ENCODE measurements at places on chromosomes 4 and X.

DNA sequence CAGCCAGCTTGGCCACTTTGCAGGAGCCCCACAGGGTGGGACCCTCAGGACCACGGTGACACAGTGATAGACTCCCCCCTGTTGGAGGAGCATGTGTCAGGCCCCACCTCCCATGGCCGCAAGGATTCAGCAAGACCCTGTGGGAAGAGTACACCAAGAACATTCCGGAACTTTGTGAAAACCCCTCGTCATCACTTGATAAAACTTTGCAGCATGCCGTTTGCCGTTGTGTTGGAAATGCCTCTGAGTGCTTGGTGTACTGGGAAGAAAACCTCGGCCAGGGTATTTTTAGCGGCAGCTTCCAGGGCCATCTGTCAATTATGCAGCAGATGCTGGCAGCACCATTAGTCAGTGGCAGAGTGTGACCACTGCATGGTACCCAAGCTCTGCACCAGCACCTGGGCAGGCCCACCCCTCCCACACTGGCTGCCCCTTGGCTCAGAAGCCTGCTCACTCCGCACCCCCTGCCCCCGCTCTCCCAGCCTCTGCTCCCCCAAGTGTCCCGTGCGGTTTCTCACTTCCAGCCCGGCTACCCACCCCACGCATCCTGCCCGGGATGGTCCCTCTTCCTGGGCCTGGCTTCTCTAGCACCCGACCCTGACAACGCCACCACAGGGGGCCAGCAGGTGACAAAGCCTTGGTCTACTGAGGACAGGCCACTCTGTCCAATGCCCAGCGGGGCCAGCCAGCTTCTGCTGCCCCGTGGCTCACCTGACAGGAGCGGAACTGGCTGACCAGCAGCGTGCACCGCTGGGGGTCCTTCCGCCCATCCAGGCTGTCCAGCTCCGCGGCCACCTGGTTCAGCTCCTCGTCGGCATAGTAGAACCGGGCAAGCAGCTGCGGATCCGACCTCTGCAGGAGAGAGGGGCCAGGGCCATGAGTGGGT lies 65.0 kb downstream of the ZFYVE28 start:
- DNase-seq, result no peak

GRCh38 chrX:119273420-119274192 lies 37.5 kb downstream of the PGRMC1 start:
- DNase-seq, result no peak

DNA sequence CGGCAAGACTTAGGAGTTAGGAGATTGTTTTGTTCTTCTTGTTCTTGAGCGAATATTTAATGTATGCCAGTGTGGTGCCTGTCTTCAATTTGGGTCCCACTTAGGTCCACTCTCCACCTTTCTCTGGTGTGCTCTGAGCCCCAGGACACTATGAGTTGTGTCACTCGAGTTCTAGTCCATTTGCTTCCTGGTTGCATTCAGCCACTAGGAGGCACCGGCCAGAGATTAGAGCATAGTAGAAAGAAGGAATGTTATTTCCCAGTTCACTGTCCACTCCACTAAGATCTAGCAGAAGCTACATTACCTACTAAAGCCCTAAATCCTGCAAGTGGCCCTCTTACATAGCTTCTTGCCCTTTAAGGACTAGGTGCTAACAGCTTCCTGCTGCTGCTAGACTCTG lies 326.9 kb downstream of the NAF1 start:
- no peak for DNase-seq

DNA sequence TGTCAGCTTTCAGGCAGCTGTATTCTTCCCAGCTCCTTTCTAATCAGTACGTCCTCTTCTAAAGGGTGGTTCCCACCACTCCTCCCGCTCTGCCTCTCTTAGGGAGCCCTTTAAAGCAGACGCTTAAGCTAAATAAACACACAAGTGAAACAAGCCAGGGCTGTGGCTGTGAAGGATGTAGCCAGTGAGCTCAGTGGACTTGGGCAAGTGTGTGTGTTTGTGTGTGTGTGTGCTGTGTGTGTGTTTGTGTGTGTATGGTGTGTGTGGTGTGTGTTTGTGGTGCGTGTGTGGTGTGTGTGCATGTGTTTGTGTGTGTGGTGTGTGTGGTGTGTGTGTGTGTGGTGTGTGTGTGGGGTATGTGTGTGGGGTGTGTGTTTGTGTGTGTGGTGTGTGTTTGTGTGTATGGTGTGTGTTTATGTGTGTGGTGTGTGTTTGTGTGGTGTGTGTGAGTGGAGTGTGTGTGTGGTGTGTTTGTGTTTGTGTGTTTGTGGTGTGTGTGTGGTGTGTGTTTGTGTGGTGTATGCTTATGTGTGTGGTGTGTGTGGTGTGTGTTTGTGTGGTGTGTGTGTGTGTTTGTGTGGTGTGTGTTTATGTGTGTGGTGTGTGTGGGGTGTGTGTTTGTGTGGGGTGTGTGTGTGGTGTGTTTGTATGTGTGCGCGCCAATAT lies 283.3 kb downstream of the PTTG2 start:
- no peak for DNase-seq

GRCh38 chr4:120070196-120070595 lies 3.5 kb upstream of the MAD2L1 start:
- no peak for DNase-seq

DNA sequence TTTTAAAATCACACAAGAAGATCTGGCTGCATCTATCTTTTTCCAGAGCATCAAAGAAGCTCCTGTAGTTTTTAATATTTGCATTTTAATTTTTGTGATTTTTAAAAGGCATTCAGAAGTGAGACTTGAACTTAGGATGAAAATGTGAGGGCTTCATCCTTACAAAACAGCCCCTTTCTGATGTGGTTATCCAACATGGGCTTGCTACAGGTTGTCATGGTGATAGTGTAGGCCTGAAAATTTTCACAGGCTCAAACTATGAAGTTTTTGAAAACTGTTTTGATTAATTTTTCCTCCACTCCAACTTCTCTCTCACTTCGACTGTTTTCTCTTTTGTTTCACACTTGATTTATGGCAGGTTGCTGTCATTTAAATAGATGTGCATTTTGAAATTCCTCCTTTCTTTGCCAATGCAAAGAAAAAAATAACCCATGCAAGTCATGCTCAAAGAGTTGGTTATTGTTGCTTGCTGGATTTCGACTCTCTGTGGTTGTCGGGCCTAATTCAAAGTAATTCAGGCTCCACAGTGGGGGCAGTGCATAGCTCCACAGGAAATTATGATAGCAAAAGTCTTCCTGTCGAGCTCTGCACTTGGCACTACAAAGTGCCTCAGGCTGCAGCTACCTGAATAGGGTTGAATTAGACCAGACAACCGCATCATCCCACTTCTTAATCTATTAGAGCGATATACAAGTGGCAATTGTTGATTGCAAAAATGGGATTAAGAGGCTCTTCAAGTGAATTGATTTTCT lies 201.0 kb upstream of the GPR101 start:
- DNase-seq, result peak; percentile 57

- DNase-seq, result peak; percentile 25
Measured at GRCh38 chrX:153400146-153401132, 711 bp downstream of the PNMA6E start.

- no peak for DNase-seq
Measured at GRCh38 chr4:6402566-6403399, 69.6 kb downstream of the PPP2R2C start.

DNA sequence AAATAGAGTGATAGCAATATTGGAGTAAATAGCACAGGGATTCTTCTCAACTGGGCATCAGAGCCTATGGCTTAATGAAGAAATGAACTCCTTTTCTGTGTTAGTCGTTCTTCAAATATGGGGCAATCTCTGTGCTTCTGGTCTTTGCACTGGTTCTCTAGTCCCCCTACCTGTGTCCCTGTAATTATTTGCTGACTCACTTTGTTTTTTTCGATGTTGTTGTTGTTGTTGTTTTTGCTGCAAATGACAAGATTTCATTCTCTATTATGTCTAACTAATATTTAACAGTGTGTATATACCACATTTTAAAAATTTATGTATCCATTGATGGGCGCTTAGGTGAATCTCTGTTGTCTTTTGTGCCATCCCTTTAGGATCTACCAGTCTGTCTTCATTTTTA lies 2137.8 kb upstream of the TENM3 start:
- DNase-seq, result no peak

DNA sequence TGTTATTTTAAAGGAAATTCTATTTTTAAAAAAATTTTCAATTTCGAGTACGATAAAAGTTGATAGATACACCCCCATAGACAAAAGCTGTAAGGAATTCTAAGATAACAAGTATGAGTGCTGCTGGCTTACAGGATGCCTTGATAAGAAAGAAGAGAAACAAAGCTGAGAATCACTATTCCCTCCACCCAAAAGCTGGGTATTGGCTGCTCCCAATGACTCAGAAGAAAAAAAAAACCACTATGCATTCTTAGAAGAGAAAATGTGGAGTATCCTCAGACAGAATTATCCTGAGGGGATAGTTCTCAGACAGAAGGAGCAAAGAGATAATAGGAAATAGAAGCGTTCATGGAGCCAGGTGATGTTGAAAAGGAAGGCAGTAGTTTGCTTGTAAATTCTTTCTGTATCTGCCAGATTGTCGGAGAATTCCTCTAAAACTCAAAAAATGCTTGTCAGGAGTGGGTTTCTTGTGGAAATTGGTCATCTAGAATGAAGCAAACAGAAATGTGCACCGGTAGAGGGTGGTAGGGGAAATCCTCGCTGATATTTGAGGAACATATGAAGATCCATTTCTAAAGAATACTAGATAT lies 217.5 kb upstream of the ADAMTS3 start:
- DNase-seq, result no peak

DNA sequence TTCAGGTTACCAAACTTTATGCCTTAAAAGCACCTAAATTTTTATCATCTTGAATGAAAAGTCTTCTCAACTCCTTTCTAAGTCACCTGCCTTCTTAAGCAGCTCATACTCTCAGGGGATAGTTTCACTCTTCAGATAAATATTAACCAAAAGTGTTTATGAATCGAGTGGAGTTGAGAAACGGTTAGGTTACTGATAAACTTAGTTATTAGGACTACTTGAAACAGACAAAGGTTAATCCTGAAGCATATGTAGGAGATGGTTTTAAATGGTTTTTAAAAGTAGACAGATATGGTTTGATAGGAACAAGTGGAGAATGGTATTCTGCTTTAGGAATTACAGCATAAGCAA lies 32.8 kb downstream of the CLDN22 start:
- no peak for DNase-seq

DNA sequence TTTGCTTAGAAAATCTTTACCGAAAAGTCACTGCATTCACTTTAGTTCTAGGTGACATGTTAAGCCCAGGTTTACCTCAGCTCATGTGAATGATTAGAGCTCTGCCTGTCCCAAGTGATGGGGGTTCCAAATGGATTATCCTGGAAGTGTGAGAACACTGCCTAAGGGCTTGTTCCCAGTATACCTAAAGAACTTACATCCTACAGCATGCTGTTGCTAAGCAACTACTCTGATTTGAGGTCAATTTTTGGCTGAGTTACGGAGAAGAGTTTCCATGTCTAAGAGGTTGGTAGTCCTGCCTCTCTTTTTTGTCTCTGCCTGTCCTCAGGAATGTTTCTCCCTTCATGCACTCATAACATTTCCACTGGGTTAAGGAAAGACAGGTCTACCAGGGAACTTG lies 67.6 kb upstream of the UGT2B15 start:
- no peak for DNase-seq

DNA sequence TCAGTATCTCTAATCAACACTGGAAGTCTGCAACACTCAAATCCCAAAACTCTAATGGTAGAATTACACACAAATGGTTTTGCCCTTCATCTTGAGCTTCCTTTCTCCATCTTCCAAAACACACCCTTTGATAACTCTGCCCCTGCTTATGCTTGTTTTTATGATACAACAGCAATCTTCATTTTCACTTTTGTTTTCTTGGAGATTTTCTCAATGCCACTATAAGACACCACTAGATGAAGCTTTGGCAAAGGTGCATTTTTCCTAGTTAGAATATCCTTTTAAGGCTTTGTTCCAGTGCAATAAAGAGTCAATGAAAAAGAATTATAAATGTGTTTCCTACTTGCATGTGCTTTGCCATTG lies 472.4 kb upstream of the NWD2 start:
- no peak for DNase-seq

- DNase-seq, result no peak
Measured at GRCh38 chrX:139691493-139691842, 16.5 kb downstream of the MCF2 start.

DNA sequence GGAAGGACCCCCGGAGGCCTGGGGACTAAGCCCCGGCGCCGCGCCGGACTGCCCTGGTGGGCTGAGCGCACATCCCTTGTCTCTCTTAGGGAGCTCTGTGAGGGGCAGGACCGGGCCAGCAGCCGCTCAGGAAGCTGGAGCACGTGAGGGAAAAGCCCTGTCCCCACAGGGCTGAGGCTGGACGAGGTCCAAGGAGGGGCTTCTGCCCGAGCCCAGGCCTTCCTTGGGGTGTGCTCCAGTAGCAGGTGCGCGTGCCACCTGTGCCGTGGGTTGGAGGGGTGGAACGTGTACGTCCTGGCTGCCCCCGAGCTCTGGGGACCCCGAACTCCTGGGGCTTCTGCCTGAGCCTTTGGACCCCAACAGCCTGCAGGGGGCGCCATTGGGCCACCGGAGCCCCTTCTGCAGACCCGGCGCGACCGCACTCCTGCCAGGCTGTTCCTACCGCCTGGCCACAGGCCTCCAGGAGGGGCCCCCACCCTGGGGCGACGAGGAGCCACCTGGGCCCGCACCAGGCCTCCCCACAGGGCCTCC lies 27.2 kb downstream of the TACC3 start:
- peak; percentile 88 for DNase-seq

DNA sequence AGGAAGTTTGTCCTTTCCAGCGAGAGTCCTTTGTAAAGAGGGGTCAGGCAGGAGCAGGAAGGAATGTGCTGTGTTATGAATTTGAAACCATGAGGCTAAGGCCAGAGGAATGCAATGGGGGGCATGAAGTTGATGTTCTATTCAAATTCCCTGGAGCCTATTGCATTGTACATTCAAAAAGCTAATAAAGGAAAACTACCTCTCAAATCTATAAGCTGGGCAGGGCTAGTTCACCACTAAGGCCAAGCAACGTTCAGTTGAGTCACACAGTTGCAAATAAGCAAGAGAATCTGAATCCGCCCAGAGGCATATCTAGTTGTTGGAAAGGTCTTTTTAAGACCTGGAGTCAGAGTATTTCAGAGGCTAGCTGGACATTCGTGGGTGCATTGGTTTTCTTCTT lies 148.3 kb downstream of the DCTD start:
- DNase-seq, result no peak

DNA sequence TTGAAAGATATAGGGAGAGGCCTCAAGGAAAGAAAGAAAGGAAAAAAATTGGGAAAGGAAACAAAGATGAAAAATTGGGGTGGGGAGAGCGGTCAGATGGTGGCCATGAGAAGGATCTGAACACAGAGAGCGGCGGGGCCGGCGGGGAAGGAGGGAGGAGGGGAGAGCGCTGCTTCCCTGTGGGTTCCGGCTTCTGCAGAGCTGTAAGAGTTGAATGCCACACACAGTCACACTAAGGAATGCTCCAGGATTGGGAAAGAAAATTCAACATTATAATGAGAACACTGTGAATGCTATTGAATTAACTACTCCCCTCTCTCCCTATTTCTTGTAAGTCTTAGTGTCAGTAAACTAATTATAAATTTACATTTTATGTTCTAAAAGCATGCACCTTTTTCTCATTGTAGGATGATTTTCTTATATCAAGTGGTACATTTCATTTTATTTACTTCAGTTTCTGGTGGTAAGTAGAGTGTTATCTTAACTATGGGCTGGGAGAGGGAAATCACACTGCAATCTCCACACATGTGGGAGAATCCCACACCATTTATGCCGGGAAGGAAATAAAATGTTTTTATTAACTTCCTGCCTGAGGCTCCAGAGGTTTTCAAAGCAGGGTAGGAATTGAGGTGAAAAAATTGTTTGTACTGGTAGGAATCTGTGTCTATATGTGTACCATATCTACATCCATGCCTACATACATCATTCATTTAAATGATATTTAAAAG lies 904 bp downstream of the F11 start:
- no peak for DNase-seq

Measured in DND-41 (cell line).